ENCODE measurements at places on chromosomes 3 and 15. TPM values are rescaled to one million over a fixed set of nuclear protein-coding genes. Genes with fewer than 3 reads are reported as not detected.
A peak's percentile ranks its signal among the peaks of the same experiment; 100 is the strongest.

The SPTBN5 gene
- 0.19 TPM for total RNA-seq

The PDZRN3 gene
- not detected for total RNA-seq

The ITPKA gene
- total RNA-seq: 1.3 TPM

The LCTL gene
- not detected for total RNA-seq

DNA sequence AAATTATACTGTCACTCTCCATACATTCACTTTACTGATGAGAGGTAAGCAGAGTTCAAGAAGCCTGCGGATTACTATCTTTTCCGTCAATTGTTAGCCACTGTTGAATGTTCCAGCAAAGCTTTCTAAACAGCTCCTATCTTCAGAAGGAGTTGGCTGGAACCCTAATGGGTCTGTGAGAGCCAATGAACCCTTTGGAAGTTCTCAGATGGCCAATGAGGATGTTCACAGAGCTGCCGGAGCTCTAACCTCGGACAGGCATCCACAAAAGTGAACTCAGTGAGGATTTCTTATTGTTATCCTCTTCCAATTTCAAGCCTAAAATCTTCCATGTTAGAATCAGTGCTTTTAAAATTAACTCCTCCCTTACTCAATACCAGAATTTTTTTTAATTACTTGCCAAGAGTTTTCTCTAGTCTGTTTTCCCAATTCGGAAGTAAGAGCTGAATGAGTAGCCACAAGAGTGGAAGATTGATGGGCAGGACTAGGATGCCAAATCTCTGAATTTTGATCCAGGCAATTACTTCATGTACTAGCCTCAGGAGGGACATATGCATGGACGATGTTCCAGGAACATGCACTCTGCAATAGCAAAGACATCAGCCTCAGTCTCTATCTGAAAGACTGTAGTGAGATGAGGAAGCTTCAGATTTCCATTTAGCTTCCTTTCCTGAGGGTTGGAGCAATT lies 78.1 kb downstream of the AGBL1 start:
- H3K4me3 ChIP-seq: no peak overlapping the region
- H3K4me1 ChIP-seq: no peaks in the 10 kb centered on the region
- no peak overlapping the region for H3K27ac ChIP-seq
- no peaks in the 10 kb centered on the region for H3K36me3 ChIP-seq
- no peak for DNase-seq

DNA sequence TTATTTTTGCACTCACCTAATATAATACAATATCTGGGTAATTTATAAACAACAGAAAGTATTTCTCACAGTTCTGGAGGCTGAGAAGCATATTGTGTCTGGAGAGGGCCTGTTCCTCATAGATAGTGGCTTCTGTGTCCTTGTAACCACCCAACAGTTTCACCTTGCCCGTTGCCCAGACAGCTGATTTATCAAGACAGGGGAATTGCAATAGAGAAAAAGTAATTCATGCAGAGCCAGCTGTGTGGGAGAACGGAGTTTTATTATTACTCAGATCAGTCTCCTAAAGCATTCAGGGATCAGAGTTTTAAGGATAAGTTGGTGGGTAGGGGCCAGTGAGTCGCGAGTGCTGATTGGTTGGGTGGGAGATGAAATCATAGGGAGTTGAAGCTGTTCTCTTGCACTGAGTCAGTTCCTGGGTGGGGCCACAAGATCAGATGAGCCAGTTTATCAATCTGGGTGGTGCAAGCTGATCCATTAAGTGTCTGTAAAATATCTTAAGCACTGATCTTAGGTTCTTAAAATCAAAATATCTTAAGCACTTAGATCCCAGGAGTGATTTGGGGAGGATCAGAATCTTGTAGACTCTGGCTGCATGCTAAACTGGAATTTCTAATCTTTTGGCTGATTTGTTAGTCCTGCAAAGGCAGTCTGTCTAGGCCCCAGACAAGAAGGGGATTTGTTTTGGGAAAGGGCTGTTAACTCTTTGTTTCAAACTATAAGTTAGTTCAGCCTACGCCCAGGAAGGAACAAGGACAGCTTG lies 33.9 kb upstream of the C15orf39 start:
- DNase-seq: no peak
- H3K4me1 ChIP-seq: peaks cover 36% of the 10 kb centered on the region
- peaks cover 7% of the 10 kb centered on the region for H3K27me3 ChIP-seq
- no peak overlapping the region for H3K4me3 ChIP-seq
- H3K36me3 ChIP-seq: no peaks in the 10 kb centered on the region

DNA sequence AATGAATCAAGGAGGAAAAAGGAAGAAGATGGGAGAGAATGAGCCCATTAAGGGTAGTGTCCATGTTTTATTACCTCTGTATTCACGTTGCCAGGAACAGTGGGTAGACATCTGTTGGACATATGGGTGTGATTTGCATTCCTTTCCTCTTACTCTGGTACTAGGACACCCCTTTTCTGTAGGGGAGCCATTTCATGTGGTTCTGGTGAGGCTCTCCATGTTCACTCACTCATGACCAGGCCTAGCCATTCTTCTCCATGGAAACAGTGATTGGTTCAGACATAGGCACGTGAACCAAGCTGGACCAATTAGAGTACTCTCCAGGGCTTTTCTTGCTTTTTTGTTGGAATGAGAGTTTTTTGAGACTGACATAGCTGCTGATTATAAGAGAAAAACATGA lies 39.6 kb upstream of the PDCD6IP start:
- H3K27ac ChIP-seq: no peak overlapping the region
- H3K36me3 ChIP-seq: no peaks in the 10 kb centered on the region
- no peak for DNase-seq
- no peaks in the 10 kb centered on the region for H3K4me1 ChIP-seq
- H3K4me3 ChIP-seq: no peak overlapping the region

DNA sequence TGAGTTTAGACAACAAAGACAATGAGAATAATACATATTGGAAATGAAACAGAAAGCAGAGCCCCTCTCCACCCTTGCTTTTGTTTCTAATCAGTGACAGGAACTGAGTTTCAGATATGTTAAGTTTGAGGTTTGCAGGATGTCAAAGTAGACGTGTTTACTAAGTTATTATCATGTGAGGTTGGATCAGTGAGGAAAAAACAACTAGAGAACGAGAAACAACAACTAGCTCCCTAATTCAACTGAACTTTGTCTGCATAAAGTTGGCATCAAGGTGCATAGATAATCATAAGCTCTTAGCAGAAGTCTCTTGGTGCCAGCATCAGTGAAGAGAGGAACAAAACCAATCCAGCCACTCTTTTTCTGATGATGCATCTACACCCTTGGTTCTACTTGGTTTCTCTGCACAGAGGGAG lies 491.1 kb upstream of the NR2F2 start:
- peaks cover 13% of the 10 kb centered on the region for H3K4me1 ChIP-seq
- H3K27me3 ChIP-seq: no peaks in the 10 kb centered on the region
- H3K27ac ChIP-seq: peak overlapping the region; percentile 2
- no peaks in the 10 kb centered on the region for H3K36me3 ChIP-seq
- no peak overlapping the region for H3K4me3 ChIP-seq

- no peaks in the 10 kb centered on the region for H3K27me3 ChIP-seq
- DNase-seq: no peak
- no peak overlapping the region for H3K4me3 ChIP-seq
Measured at GRCh38 chr3:98821063-98821462, 57.9 kb downstream of the ST3GAL6 start.

DNA sequence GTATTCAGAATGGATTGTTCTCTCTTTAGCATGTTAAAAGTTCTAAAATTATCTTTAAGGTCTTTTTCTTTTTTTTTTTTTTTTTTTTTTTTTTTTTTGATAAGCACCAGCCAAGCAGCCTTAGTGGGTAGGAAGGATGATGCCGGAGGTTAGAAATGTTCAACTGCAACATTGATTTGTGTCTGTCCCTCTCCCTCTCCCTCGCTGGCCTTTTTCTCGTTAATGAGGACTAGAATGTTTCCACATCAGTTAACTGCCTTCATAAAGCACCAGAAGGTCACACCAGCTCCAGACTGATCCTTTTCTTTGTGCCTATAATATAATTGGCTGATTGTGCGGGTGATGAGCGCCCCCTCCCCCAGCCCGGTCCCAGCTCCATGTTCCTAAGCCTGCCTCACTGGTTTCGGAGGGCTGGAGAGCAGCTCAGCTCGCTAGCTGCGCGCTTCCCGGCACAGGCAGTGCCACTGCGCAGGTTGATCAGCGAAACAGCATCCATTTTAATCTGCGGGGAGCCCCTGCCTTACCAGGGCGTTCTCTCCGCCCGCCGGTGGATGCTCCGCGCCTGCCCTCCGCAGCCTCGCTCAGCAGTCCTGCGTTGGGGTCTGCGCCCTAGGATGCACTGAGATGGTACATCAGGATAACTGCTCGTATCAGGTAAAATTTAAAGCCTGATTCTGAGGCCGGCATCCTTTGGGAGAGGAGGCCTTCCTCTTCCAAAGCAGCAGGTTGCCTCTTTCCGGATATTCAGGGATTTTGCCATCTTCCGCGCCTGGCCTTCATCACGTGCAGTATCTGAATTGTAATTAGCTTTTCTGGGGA lies 148.9 kb upstream of the IL12A start:
- peak; percentile 16 for DNase-seq
- H3K36me3 ChIP-seq: no peaks in the 10 kb centered on the region
- H3K27me3 ChIP-seq: peaks cover 46% of the 10 kb centered on the region
- H3K27ac ChIP-seq: no peak within 1 kb of the TSS
- peaks cover 3% of the 10 kb centered on the region for H3K4me1 ChIP-seq
- H3K4me3 ChIP-seq: peak within 1 kb of the TSS; percentile 53

All from activated naive CD8-positive, alpha-beta T cell treated with anti-CD3 and anti-CD28 coated beads for 36 hours (primary cell).